Osteocyte (in vitro differentiated cells): ENCODE measurements at places on chromosomes 4 and X. TPM values are rescaled to one million over a fixed set of nuclear protein-coding genes. Genes with fewer than 3 reads are reported as not detected.

Gene SHISA3
- 3.9 and 4.9 TPM in 2 replicates for total RNA-seq

Gene AR
- 10.2 and 10.4 TPM in 2 replicates for total RNA-seq

Gene LDB2
- total RNA-seq, result 5.2 and 8.7 TPM in 2 replicates

Gene CXCL1
- 118 and 132 TPM in 2 replicates for total RNA-seq

Gene TMEM150C
- 1.3 and 1.6 TPM in 2 replicates for total RNA-seq

Gene FAM156A
- total RNA-seq, result 23.9 and 27.4 TPM in 2 replicates

Gene OTUD6A
- total RNA-seq, result not detected in 2 replicates

Gene SULT1B1
- 0.50 and 1.2 TPM in 2 replicates for total RNA-seq

Gene FHL1
- total RNA-seq, result 1,613 and 1,725 TPM in 2 replicates

Gene IL21
- not detected in 2 replicates for total RNA-seq
